ENCODE measurements at places on chromosomes 2 and 18.

DNA sequence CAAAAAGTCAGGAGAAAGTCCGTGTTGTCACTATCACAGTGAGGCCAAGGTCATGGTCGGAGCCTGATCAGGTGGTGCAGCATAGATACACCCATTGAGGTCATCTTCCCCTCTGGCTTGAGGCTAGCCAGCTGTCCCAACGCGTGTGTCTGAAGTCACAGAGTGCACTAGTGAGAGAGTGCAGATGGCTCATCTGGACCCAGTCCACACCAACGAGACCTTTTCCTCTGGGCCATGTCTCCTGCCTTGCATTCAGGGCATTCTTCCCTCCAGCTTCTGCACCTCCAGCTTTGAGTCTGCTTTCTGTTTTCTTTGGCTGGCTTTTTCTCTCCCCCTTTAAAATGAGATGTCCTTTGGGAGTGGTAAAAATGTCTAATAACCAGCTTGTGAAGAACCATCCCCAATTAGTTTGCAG, 146.9 kb downstream of the TDRD15 start:
- DNase-seq = no peak

GRCh38 chr2:29644949-29645348, 276.4 kb downstream of the ALK start:
- DNase-seq = no peak

- DNase-seq = no peak
Measured at GRCh38 chr2:196980001-196980400, 53.5 kb upstream of the PGAP1 start.

DNA sequence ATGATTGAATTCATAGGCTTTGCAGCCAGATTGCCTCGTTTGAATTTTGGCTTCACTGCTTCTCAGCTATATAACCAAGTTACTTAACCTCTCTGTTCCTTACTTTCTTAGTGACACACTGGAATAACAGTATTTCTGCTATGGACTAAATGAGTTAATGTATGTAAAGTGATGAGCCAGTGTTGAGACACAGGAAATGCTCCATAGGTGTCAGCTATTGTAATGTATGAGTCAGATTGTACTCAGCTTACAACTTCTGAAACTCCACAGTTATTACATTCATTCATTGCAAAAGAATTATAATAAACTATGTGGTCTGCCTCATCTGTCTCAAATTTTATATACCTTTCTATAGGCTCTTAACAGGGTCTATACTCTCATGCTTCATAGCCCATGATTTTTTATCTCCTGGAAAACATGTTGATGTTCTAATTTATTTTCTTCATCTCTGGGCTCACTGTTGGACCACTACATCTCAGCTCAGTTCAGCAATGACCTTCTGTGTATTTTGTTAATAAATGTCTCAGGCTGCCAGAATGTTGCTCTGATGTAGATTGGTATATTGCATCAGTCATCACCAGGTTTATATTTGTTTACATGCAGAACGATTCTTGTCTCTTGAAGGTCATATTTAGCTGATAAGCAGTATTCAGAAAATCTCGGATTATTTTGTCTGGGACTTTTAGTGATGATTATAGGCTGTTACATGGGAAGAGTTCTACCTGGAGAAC, 76.2 kb downstream of the MAP3K20 start:
- no peak for DNase-seq

GRCh38 chr2:85734942-85735608, 18.7 kb upstream of the ATOH8 start:
- no peak for DNase-seq

Data from stimulated activated CD8-positive, alpha-beta memory T cell treated with anti-CD3 and anti-CD28 coated beads, Interleukin-15, amount 100 ng/mL, for 1 hour (primary cell).